Frontal cortex (tissue), 4 donors: ENCODE measurements at places on chromosomes 4 and X.

GRCh38 chr4:154450966-154451365 lies 40.6 kb downstream of the DCHS2 start:
- no peak for DNase-seq

DNA sequence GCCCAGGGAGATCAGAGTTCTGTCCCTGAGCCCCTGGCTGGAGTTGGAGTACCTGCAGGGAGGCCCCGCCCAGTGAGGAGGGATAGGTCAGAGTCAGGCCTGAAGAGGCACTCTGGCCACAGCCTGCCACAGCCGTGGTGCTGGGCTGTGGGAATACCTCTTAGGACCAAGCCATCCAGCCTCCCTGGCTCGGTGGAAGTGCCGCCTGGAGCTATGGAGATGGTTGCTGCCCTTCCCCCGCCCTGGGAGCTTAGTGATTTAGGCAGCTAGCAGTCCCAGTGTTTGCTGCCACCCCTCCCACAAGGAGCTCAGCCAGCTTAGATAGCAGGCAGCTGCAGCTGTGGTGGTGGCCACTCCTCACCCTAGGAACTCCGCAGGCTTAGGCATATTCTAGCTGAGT lies 446.3 kb upstream of the GNPDA2 start:
- DNase-seq, result no peak

DNA sequence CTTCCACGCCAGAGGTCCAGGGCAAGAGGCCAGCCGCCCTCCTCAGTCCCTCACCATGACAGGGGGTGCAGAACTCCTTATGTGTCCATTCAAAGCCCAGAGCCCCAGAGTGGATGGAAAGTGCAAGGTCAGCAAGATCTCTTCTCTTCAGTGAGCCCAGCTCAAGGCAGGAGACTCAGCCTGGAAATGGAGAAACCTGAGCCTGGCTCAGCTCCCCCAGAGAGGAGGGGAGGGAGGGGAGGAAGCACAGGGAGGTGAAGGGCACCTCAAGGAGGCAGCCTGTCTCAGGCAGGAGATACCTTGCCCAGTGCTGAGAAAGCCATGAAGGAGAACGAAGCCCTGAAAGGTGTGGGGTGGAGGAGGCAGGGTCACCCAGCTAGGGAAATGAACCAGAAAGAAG lies 121.8 kb upstream of the PJA1 start:
- no peak for DNase-seq

- no peak for DNase-seq
These were observed 241.6 kb upstream of the PUDP start for GRCh38 chrX:7389576-7389975.

DNA sequence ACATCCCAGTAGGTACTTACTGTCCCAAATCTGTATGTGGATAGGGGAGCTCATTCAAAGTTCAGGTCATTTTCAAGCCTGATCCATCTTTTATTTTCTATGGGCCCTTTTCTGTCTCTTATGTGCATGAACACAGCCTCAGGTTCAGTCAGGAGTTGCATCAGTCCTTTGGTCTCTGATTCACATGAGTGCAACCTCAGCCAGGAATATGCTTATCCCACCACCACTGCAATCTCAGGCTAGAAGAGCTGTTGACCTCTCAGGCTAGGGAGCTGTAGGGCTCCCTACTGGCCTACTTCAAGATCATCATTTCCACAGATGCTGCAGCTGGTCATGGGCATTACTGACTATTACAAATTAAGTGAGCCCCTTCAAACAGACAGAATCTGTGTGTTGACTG lies 27.2 kb downstream of the AASDH start:
- DNase-seq, result no peak

- no peak for DNase-seq
These were observed 55.1 kb upstream of the PGAM4 start for GRCh38 chrX:78024349-78025059.

- DNase-seq, result peak; percentile 51
These were observed 2.8 kb downstream of the VEGFC start for GRCh38 chr4:176789955-176790354.

DNA sequence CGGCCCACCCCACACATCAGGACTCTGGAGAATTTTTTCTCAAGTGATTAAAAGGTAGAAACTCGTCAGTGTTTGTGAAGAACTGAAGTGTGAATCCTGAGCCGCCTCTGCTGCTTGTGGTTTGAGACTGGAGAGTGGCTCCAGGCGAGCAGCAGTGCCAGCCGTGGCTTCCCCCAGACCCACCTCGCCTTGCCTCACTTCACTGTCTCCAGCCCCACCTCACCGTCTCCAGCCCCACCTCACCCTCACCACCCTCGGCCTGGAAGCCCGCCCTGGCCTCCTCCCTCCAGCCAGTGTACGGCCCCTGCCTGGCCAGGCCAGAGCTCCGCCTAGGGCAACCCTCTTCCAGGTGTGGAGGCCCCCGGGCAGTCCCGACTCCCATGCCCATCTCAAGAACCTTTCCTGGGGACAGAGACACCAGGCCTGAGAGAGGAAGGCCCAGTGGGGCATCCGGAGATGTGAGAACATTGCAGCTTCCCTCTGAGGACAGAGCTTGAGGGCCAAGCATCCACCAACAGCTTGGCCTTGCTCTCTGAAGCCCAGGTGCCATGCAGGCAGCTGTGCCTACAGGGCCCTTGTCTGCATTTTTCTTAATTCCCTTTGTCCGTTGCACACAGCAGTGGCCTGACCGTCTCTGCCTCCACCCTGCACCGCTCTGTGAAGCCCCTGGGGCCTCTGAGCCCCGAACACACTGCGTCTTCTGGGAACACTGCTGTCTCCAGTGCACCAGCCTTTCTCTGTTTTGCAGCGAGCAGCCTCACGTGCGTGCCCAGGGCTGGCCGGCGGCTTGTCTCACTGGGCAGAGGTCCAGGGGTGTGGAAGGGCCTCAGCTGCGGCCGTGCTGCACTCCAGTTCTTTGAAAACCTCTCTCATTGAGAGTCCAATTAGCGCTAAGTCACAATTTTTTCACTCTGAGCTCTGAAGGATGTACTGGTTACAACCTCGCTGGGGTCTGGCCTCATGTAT lies 13.8 kb downstream of the SH3BP2 start:
- no peak for DNase-seq

DNA sequence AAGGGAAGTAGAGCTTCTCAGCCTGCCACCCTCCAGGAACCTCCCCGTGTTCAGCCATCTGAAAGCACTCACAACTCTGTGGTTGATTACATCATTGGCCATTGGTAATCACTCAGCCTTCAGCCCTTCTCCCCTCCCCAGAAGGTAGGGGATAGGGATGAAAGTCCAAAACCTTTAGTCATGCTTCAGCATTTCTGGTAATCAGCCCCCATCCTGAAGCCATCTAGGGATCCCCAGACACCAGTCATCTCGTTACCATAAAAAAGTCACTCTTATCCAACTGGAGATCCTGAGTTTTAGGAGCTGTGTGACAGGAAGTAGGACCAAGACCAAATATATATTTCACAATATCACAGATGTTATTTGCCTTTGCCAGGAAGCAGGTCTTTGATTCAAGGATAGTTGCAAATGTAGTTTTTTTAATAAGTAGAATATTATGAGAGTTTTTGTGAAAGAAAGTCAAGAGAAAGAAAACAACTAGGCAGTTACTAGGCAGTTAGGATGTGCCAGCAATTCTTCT lies 364.6 kb upstream of the NOCT start:
- no peak for DNase-seq

DNA sequence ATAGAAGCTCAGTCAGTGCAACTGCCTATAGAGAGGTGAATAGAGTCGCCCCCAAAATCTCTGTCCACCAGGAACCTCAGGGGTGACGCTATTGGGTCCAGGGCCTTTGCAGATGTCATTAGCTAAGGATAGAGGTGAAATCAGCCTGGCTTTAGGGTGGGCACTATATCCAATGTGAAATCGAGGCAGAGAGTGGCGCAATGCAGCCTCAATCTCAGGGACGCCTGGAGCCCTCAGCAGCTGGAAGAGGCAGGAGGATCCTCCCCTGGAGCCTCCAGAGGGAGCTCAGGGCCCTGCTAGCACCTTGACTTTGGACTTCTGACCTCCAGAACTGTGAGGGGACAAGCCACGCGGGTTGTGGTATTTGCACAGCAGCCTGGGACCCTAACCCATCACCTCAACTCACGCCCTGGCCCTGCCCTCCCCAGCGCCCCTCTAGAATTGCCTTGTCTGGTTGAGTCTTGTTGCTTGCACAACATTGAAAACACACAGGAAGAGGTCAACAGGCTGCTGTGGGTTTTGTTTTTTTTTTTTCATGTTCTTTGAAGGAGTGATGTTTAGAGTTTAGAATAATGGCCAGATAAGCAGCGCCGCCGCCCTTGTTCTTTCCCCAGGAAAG lies 89.4 kb upstream of the PSAPL1 start:
- no peak for DNase-seq

GRCh38 chrX:41198410-41198809 lies 113.2 kb downstream of the USP9X start:
- DNase-seq, result no peak

DNA sequence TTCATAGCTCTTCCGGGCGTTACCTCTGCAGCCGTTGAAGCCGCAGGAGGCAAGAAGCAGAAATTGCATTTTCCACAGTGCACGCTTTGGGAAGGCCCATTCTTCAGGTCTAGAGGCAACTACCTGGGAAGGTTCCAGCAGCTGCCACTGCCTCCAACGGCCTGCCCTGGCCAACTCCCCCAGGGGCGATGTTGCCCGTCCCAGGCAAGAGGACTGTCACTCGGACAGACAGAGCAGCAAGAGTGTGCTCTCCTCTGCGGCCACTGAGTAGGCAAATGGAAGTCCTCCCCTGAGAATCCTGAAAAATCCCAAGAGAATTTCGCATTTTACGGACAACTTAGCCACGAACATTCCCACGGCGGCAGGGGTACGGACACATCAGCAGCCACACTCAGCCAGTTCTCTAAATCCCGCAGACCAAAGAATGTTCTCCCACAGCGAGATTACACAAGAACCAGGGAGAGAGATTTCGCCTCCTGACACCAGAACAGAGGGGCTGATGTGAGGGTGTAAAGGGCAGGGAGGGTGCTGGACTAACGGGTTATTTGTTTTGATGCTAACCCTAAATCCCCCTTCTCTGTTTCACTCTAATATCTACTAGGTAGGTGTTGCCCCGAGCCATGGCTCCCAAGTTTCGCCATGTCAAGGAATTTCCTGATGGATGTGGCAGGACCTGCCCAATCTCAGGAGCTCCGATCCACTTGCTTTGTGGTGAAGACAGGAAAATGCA lies 63.8 kb downstream of the SEPSECS start:
- DNase-seq, result no peak

DNA sequence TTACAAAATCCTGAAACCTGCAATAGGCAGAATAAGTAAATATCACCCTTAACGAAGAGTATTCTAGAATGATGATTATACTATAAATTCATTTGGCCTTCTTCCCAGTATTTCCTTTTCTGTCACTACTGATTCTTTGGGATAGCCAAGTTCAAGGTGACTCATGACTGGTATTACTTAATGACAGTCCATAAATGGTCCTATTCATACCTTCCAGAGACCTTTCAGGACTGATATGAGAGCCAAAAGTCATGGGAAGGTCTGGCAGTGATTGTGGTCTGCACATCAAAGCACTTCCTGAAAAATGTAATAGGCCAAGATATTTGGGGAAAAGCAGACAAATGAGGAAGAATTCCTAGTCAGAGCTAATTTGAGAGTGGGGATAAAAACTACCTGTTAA lies 239.6 kb upstream of the FAM47A start:
- DNase-seq, result no peak

- no peak for DNase-seq
These were observed 309.4 kb downstream of the PPP3CA start for GRCh38 chr4:101037938-101038413.

DNA sequence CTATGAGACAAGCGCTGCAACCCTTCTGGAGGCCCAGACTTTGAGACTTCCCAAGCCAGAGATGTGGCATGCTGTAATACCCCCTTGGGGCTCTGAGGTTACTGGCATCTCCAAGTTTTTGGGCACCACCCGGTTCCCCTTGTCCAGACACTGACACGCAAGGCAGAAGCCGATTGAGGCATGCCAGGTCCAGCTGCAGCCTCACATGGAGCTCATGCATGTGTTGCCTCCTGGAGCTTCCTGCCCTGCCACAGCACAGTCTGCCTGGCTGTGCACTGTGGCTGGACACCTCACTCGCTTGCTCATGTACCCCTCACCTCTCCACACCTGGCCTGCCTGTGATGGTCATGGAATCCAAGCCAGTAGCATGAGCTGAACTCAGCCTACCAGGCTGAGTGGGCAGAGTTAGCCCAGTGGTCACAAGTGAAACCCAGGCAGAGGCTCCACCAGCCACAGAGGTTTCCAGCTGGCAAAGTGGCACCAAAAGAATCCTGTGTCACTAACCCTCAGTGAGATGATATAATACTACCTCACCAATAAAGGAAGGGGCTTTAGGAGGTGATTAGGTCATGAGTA lies 789.2 kb upstream of the INTU start:
- no peak for DNase-seq

GRCh38 chr4:139913995-139914598 lies 239.9 kb downstream of the MAML3 start:
- DNase-seq, result no peak

- DNase-seq, result no peak
These were observed 68.8 kb downstream of the ZAR1 start for GRCh38 chr4:48558819-48559218.

- no peak for DNase-seq
These were observed 12.4 kb downstream of the PLP1 start for GRCh38 chrX:103789004-103789403.

DNA sequence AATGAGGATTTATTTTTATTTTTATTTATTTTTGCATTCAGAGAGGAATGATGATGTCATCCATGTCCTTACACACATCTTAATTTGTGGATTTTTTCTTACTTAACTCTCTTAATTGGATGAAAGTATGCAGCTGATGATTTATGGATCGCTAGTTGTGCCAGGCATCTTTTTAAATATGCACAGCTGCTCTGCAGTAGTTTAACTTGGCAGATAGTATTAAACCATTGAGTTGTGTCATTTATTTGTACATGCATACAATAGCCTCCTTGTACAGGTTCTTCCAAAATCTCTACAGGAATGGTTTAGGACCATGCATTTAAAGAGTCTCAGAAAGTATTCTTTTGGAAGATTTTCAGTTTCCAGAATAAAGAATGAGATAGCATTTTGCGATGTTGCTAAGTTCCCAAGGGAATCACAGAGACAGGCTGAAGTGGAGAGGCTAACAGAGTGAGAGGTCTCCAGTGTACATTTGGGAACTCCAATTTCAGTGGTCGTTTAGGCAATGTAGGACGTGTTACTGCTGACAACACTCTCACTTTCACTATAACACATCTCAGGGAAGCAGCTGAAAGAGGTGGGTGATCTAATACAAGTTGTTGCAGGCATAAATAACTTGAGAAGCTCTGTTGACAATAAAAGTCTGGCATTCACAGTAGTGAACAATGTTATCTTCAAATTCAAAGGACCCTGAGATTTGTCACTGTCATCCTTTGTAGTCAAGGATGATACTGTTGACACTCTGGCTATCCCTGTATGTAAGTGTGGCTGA lies 49.9 kb upstream of the SCRG1 start:
- no peak for DNase-seq

DNA sequence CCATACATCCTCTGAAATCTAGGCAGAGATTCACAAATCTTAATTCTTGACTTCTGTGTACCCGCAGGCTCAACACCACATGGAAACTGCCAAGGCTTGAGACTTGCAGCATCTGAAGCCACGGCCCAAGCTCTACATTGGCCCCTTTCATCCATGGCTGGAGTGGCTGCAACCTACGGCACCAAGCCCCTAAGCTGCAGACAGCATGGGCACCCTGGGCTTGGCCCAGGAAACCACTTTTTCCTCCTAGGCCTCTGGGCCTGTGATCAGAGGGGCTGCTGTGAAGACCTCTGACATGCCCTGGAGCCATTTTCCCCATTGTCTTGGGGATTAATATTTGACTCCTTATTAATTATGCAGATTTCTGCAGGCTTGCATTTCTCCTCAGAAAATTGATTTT lies 457.9 kb downstream of the GRIA2 start:
- no peak for DNase-seq

GRCh38 chr4:122728856-122729255 lies 3.6 kb upstream of the BBS12 start:
- no peak for DNase-seq

- no peak for DNase-seq
These were observed 39.8 kb downstream of the NHS start for GRCh38 chrX:17414839-17415238.
